Fibroblast of skin of abdomen (primary cell): ENCODE measurements at places on chromosomes 16 and 17.
A peak's percentile ranks its signal among the peaks of the same experiment; 100 is the strongest.

GRCh38 chr17:7315570-7316235 is 543 bp upstream of the GPS2 start:
- no peak for DNase-seq

DNA sequence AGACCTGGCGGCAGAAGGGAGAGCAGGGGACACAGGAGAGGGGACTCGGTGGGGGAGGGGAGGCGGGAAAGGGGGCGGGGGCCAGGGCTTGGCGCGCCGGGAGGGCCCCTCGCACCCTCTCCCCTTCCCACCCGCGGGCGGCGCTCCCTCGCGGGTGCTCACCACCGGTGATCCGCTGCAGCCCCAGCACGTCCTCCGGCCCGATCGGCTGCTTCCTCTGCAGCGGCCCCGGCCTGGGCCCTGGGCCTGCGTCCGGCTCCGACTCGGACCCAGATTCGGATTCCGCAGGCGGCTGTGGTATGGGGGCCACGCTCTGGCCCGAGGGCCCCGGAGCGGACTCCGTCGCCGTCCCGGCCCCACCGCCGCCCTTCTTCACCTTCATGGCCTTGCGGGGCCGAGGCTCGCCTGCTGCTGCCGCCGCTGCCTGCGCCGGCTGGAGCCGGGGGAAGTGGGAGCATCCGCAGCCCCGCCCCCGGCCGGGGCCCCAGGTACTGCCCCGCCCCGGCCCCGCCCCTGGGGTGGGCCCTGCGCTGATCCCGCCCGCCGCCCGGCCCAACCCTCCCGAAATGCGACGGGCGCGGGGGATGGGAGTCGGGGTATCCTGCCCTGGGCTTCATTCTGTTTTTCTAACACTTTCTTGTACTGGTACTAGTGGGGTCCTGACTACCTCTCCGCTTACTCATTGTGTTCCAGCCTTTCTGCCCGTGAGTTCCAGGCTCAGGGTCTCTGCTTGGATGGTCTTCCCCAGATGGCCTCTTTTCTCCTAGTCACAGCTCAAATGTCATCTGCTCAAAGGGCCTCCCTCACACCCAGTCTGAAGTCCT is at the start of gene UNC119:
UNC119 (minus strand) TSS at position 449 of the 824 bp plus-strand sequence; CDS start at position 382, 67 bp downstream.
- peak; percentile 71 for DNase-seq

- no peak for DNase-seq
These were observed 366.7 kb upstream of the ZFHX3 start for GRCh38 chr16:73414638-73415037.

- no peak for DNase-seq
These were observed 56.9 kb downstream of the RMI2 start for GRCh38 chr16:11402051-11402744.

GRCh38 chr17:16929757-16930520 is 42.0 kb downstream of the TNFRSF13B start:
- no peak for DNase-seq

GRCh38 chr17:50137042-50137441 is 7.1 kb upstream of the SAMD14 start:
- DNase-seq, result no peak

GRCh38 chr17:4236456-4236855 is 27.3 kb downstream of the ANKFY1 start:
- peak; percentile 35 for DNase-seq

GRCh38 chr17:81385320-81386111 is 9.7 kb upstream of the BAHCC1 start:
- no peak for DNase-seq

DNA sequence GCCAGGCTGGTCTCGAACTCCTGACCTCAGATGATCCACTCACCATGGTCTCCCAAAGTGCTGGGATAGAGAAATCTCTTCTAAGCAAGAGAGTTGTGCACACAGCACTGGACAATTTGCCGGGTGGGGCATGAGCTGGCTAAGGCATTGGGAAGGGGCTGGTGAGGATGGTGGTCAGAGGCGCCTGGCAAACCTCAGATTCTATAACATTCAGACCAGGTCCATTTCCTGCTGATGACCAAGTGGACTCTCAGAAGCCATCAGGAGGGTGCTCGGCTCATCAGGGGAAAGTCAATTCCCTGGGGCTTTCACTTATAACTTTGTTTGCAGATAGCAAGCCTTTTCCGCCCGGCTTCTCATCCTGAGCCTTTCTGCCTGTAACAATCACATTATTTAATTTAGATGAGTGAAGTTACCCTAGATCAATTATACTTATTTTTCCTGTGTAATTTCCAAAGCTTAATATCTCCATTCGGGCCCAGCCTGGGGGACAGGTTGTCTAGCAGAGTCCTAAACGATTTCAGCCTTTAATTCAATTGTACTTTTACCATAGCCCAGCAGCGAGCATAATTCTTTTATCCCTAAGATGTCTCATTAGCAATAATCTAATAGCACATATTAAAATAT is 15.0 kb upstream of the SLC6A2 start:
- DNase-seq, result no peak

GRCh38 chr17:21005803-21006202 is 37.0 kb downstream of the USP22 start:
- DNase-seq, result no peak

DNA sequence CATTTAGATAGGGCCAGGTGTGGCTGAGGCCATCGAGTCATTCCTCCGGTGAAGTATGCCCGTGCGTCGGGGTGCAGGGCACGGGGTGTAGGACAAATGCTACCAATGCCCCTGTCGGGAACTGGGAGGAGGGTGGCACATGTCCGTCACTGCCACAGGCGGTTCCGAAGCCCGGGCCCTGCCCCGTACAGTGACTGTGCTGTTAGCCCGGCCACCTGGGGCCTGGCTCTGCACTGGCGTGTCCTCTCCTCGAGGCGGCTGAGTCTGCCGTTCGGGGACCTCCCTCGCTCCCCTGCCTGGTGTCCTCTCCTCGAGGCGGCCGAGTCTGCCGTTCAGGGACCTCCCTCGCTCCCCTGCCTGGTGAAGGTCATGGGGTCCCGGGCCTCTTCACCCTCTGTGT is 7.0 kb upstream of the ZFPM1 start:
- DNase-seq, result no peak

- DNase-seq, result no peak
These were observed 3.2 kb downstream of the TMC6 start for GRCh38 chr17:78125138-78125913.

- DNase-seq, result peak; percentile 97
These were observed 10.1 kb downstream of the KRT39 start for GRCh38 chr17:40956401-40957254.

DNA sequence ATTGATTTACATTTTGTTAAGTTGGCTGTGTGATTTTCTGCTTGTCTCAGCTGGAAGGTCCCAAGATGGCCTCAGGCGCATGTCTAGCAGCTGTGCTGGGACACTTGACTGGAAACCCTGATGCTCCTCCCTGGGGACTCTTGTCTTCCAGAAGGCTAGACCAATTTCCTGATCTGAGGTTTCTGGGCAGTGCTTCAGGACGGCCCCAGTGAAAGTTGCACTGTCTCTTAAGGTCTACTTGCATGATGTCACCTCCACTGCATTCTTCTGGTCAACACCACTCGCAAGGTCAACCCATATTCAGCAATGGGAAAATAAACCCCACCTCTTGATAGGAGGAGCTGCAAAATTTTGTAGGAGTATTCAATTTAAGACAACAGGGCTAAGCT is 116.0 kb downstream of the SALL1 start:
- DNase-seq, result peak; percentile 11

- DNase-seq, result no peak
These were observed 9.9 kb upstream of the WFIKKN1 start for GRCh38 chr16:620700-621525.

GRCh38 chr17:10247810-10248209 is 49.4 kb upstream of the GAS7 start:
- DNase-seq, result peak; percentile 79

GRCh38 chr16:12257926-12258561 is 281.5 kb downstream of the SNX29 start:
- no peak for DNase-seq

GRCh38 chr17:34997355-34997862 is 17.1 kb downstream of the LIG3 start:
- DNase-seq, result peak; percentile 89

DNA sequence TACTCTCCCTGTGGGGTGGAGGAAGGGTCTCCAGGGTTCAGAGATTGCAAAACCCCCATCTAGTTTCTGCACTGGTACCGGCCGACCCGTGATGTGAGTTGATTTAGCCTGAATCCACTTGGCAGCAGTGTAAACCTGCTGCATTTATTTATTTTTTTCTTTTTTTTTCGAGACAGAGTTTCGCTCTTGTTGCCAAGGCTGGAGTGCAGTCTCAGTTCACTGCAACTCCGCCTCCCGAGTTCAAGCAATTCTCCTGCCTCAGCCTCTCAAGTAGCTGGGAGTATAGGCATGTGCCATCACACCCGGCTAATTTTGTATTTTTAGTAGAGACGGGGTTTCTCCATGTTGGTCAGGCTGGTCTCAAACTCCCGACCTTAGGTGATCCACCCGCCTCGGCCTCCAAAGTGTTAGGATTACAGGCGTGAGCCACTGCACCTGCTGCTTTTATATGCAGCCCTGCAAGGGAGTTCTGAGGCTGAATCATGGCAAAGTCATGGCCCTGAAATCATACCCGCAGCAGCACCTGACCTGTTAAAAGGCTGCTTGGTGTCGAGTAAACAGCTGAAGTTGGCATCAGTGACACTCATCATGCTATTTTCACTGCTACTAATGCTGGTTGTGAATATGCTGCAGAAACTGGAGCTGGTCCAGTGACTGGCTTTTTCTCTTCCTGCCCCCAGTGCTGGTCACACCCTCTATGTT is 21.4 kb downstream of the DEXI start:
- no peak for DNase-seq

DNA sequence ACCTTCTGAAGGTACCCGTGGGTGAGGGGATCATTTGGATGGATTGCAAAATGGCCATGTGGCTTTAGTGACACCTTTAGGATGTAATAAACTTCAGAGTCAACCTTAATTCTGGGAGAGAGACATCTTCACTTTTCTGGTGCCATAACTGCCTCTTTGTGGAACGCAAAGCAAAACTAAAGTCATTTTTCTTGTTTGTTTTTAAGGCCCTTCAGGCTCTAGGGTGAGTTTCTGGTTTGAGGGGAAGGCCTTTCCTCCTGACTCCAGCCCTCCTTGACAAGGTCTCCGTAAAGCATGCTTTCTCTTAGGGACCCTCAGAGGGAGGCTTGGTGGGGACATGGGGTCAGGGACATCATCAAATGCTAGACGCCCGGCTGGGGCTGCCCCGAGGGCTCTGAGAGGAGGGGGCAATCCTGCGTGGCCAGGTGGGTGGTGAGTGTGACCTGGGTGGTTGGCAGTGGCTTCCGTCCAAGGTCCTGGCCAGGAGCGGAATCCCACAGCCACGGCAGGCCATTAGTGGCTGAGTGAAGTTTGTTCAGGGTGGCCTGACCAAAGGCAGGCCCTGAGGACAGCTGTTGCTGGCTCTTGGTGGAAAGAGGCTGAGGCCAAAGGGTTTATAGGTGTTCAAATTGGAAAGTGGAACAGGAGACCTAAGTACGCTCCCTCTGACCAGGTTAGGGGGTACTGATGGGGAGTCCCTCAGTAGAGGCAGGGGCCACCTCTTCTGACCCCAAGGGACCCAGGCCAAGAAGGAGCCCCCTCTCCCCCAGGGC is 112.2 kb downstream of the METRNL start:
- no peak for DNase-seq

DNA sequence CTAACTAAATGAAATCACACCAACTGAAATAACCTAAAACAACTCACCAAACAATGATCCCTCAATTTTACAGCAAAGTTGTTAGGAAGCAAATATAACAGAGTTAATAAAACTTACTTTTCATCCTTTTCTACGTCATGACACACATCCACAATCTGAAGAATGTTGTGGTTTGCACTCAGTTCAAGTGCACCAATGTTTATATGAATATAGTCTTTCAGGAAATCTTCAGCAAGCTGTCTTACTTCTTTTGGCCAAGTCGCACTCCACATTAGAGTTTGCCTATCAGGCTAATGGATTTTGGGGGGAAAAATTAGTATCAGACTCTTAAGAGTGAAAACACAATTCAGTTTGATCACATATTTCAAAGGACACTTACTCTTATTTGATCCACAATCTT is 3.3 kb downstream of the DDX5 start:
- no peak for DNase-seq

DNA sequence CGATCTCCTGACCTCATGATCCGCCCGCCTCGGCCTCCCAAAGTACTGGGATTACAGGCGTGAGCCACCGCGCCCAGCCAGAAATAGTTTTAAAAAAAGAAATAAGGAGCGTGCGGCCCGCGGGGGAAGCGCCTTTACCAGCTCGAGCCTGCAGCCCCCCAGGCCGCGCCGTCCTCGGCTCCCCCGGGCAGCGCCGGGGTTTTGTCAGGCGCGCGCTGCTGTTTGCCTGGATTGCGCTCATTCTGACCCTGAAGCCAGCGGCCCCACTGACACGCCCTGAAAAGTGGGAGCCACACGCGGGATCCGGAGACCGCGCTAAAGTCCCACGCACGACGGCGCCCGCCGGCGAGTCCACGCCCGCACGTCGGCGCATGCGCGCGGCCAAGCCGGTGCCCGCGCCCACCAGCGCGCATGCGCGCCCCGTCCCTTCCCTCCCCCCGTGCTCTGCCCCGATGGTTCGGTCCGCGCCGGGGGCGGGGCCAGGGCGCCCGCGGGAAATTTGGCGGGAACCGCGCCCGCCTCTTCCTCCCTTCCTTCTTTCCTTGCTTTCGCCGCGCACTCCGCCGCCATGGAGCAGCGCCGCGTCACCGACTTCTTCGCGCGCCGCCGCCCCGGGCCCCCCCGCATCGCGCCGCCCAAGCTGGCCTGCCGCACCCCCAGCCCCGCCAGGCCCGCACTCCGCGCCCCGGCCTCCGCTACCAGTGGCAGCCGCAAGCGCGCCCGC is at the start of gene CDT1:
CDT1 (plus strand) TSS at position 526 of the 724 bp plus-strand sequence; CDS start at position 569, 43 bp downstream.
- DNase-seq, result peak; percentile 84

- DNase-seq, result no peak
These were observed 80.0 kb downstream of the ZFHX3 start for GRCh38 chr16:72967941-72968340.

DNA sequence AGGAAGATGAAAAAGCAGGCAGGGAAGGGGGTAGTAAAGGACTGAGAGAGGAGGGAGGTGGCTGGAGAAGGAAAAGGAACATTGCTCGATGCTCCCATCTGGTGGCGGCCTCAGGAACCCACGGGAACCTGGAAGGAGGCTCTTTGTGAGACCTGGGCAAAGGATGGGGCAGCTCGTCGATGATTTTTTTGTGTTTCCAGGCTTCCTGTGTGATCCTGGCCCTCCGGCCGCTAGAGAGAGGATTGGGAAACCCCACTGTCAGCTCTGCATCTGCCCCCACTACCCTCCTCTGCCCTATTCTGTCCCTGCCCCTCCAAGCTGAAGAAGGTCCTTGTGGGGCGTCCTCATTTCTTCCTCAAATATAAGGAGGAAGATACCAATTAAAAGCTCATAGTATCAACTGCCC is 6.6 kb downstream of the WFIKKN2 start:
- peak; percentile 61 for DNase-seq

DNA sequence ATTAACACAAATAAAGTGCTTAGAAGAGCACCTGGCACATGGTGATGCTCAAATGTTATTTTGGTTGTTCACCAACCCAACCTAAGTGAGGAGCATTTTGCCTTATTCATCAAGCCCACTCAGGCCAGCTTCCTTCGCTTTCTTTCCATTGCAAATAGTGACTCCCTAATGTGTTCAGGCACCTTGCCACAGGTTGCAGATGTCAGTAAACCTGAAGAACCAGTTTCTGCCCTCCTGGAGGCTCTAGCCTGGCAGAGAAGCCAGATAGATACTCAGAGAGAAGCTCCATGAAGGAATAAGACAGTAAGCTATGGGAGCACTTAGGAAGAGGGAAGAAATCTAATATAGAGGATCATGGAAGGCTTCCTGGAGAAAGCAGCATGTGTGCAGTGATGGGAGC is 23.9 kb downstream of the GPR139 start:
- no peak for DNase-seq

- DNase-seq, result peak; percentile 87
These were observed 129.5 kb downstream of the PRKCA start for GRCh38 chr17:66431910-66432309.

- no peak for DNase-seq
These were observed 125.9 kb downstream of the MAP2K6 start for GRCh38 chr17:69540356-69540755.
